Astrocyte (in vitro differentiated cells and primary cell): ENCODE measurements at places on chromosomes 1 and 21. TPM values are rescaled to one million over a fixed set of nuclear protein-coding genes. Genes with fewer than 3 reads are reported as not detected.

DNA sequence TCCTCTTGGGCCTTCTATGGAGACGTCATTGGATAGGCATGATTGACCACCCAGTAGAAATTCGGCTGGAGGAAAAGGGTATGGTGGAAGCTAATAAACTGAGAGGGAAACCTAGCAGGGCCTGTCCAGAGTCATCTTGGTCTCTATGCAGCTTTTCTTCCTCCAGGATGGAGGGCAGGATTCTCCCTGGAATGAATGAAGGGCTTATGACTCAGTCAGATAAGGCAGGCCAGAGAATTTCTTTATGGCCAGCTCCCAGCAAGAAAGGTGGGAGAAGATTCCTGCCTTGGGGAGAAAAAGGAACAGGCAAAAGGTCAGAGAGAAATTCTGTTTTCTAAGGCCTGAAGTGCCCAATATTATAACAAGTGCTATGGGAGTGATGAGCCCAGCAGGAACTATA is 17.1 kb downstream of the FBLIM1 start:
- H3K36me3 ChIP-seq, result peaks cover 61% of the 10 kb centered on the region
- H3K27ac ChIP-seq, result no peak overlapping the region
- peak; percentile 55 for DNase-seq
- peaks cover 3% of the 10 kb centered on the region for H3K4me1 ChIP-seq
- H3K4me3 ChIP-seq, result no peak overlapping the region

GRCh38 chr21:43279578-43279894 is 110.7 kb downstream of the CRYAA start:
- no peak for DNase-seq
- no peak overlapping the region for H3K4me3 ChIP-seq
- H3K36me3 ChIP-seq, result no peaks in the 10 kb centered on the region
- H3K27me3 ChIP-seq, result peaks cover 33% of the 10 kb centered on the region
- H3K4me1 ChIP-seq, result no peaks in the 10 kb centered on the region

DNA sequence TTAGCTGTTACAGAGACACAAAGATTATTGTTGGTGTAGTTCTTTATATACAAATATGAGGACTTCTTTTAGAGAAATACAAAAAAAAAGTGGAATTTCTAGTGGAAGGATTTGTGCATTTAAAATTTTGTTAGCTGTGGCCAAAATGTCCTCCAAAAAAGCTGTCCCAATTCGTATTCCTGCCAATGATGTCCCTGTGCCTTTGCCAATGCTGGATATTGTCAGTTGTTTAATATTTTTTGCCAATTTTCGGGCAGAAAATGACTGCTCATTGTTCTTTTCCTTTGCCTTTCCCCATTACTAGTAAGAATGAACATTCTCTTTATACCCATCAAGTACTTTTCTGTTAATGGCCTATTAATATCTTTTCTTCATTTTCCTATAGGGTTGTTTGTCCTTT is 110.0 kb upstream of the HOOK1 start:
- no peak overlapping the region for H3K27ac ChIP-seq
- H3K27me3 ChIP-seq, result no peaks in the 10 kb centered on the region
- no peak for DNase-seq
- H3K4me1 ChIP-seq, result peaks cover 35% of the 10 kb centered on the region
- no peaks in the 10 kb centered on the region for H3K36me3 ChIP-seq

DNA sequence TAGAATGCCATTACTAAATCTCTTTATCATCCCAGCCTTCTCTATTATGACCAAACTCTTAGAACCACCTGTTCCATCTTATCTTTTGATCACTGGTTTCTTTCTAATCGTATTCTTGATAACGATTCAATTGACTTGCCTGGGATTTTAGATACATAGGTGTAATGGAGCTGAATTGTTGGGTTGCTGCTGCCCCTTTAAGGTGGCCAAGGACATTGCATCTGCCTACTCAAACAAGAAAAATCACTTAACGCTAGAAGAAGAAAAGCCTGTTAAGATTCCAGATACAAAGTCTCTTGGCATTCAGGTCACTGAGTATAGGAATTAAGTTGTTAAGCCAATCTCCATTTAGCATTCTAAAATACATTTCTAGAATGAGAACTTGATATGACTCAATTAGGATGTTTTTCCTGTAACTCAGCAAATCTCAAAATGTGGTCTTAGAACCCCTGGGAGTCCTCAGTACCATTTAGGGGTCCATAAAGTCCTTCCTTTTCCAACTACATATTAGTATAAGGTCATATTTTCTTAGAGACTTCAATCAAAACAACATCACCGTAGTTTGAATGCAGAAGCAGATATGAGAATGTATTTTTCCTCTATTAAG is 12.4 kb downstream of the NEXN start:
- no peak overlapping the region for H3K4me3 ChIP-seq
- H3K4me1 ChIP-seq, result peaks cover 10% of the 10 kb centered on the region
- H3K36me3 ChIP-seq, result no peaks in the 10 kb centered on the region
- peak; percentile 49 for DNase-seq
- H3K27me3 ChIP-seq, result no peaks in the 10 kb centered on the region

DNA sequence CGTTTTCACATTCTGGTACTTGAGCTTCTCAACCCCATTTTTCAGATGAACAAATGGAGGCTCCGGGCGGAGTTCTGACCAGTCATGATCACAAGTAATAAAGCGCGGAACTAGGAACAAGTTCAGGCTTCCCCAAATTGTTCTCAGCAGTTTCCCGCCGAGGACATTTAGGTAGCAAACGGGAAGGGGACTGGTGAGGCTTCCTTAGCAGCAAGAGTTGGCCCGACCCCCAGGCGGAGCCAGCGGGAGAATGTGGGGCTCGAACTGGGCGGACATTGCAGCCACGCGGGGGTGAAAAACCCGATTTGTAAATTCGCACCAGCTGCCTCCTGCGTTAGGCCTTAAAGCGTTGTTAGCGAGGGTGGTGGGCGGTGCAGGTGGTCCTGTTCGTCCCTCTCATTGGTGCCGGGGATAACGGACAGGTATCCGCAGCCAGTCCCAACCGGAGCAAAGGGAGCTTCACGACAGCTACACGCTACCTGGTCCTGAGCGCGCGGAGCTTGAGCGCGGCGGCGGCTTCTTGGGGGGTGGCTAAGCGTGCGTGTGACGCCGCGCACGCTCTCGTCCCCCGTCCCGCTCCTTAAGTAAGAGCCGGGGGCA is 15.3 kb downstream of the SEMA6C start:
- H3K4me3 ChIP-seq, result peak overlapping the region; percentile 54
- H3K36me3 ChIP-seq, result no peaks in the 10 kb centered on the region
- H3K4me1 ChIP-seq, result peaks cover 9% of the 10 kb centered on the region
- H3K27me3 ChIP-seq, result peaks cover 2% of the 10 kb centered on the region
- DNase-seq, result peak; percentile 86

DNA sequence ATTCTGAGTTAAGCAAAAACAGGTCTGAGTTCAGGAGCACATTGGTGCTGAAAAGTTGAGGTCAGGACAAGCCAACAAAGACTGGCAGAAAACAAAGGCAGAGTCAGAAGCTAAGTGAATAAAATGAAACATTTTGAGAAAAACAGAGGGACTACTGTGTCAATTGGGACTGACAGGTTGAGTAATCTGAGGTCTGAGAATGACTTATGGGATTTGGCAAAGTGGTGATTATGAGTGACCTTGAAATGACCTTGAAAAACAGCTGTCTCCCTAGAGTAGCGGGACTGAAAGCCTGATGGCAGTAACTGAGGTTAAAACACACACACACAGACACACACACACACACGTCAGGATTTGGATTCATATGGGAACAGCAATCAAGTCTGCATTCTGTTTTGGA is 8.8 kb upstream of the COG2 start:
- no peaks in the 10 kb centered on the region for H3K36me3 ChIP-seq
- H3K27me3 ChIP-seq, result peaks cover 17% of the 10 kb centered on the region
- DNase-seq, result no peak

DNA sequence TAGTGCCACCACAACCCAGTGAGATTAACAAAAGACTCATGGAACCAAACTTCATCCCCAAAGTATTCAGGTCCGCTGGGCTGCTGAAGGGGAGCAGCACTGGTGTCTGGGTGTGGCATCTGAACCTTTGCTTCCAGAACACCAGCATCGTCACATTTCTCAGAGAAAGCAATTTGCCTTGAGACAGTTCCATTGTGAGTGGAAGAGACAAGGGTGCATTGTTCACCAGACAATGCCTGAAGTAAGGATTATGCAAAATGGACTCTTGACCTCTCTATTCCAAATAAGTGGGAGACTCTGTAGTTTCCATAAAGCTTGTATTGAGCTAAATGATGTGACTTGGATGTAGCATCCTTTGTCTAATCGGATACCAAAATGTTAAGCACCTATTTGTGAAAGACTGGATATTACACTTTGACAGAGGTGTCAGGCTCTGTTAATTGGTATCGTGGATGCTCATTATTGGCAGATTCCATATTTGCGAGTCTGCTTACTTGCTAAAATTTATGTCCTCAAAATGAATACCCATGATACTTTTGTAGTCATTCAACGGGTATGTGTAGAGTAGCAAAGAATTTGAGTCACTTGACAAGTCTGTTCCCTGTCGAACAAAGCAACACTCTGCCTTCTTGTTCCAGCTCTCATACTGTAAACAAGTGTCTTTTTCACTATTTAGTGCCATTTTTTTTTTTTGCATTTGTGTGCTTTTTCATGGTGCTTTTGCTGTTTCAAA is 75.6 kb downstream of the MRPS6 start:
- DNase-seq, result no peak
- H3K4me3 ChIP-seq, result no peak overlapping the region
- H3K4me1 ChIP-seq, result peaks cover 17% of the 10 kb centered on the region
- H3K27ac ChIP-seq, result no peak overlapping the region
- H3K27me3 ChIP-seq, result no peaks in the 10 kb centered on the region

- no peaks in the 10 kb centered on the region for H3K4me1 ChIP-seq
- H3K27me3 ChIP-seq, result no peaks in the 10 kb centered on the region
- H3K4me3 ChIP-seq, result no peak overlapping the region
- H3K36me3 ChIP-seq, result no peaks in the 10 kb centered on the region
- H3K27ac ChIP-seq, result no peak overlapping the region
These were observed 181.1 kb downstream of the LRRC40 start for GRCh38 chr1:70024272-70024671.

GRCh38 chr1:84434801-84435549 is 36.7 kb downstream of the DNASE2B start:
- peaks cover 6% of the 10 kb centered on the region for H3K4me1 ChIP-seq
- no peak overlapping the region for H3K27ac ChIP-seq
- no peaks in the 10 kb centered on the region for H3K27me3 ChIP-seq
- no peak overlapping the region for H3K4me3 ChIP-seq
- DNase-seq, result no peak

DNA sequence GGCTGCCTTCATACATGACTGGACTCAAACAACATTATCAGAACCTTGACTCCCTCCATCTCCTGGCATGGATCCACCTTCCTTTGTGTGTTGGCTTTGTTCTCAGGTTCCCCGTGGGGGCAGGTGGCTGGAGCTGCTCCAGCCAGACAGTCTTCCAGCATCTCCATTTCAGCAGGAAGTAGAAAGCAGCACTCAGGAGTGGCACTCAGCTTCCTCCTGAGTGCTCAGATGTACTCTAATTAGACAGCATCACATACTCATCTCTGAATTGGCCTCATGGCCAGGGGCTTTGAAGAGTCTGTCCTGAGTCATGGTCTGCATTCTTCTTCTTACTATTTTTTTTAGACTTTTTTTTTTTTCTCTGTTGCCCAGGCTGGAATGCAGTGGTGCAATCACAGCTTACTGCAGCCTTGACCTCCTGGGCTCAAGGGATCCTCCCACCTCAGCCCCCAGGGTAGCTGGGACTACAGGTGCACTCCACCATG is 27.9 kb downstream of the OVAAL start:
- no peaks in the 10 kb centered on the region for H3K36me3 ChIP-seq
- peaks cover 12% of the 10 kb centered on the region for H3K4me1 ChIP-seq
- no peak overlapping the region for H3K4me3 ChIP-seq
- no peak overlapping the region for H3K27ac ChIP-seq
- peak; percentile 88 for DNase-seq
- no peaks in the 10 kb centered on the region for H3K27me3 ChIP-seq

GRCh38 chr1:198529414-198529813 is 11.1 kb downstream of the ATP6V1G3 start:
- H3K4me1 ChIP-seq, result peaks cover 9% of the 10 kb centered on the region
- no peak overlapping the region for H3K27ac ChIP-seq
- H3K27me3 ChIP-seq, result no peaks in the 10 kb centered on the region

- H3K4me1 ChIP-seq, result no peaks in the 10 kb centered on the region
- H3K27me3 ChIP-seq, result no peaks in the 10 kb centered on the region
- DNase-seq, result no peak
- no peak overlapping the region for H3K27ac ChIP-seq
- H3K36me3 ChIP-seq, result no peaks in the 10 kb centered on the region
- no peak overlapping the region for H3K4me3 ChIP-seq
These were observed 933.4 kb downstream of the PLA2G4A start for GRCh38 chr1:187762118-187762517.

GRCh38 chr1:62076286-62076685 is 118.4 kb upstream of the L1TD1 start:
- no peaks in the 10 kb centered on the region for H3K36me3 ChIP-seq
- DNase-seq, result peak; percentile 80
- no peaks in the 10 kb centered on the region for H3K4me1 ChIP-seq
- no peaks in the 10 kb centered on the region for H3K27me3 ChIP-seq
- no peak overlapping the region for H3K4me3 ChIP-seq
- no peak overlapping the region for H3K27ac ChIP-seq

GRCh38 chr1:98405581-98406074 is 255.9 kb upstream of the SNX7 start:
- H3K36me3 ChIP-seq, result no peaks in the 10 kb centered on the region
- H3K4me3 ChIP-seq, result no peak overlapping the region
- no peaks in the 10 kb centered on the region for H3K4me1 ChIP-seq

- H3K4me3 ChIP-seq, result no peak overlapping the region
- DNase-seq, result no peak
- H3K27me3 ChIP-seq, result peaks cover 26% of the 10 kb centered on the region
These were observed 11.0 kb upstream of the KCNAB2 start for GRCh38 chr1:6034750-6035096.

DNA sequence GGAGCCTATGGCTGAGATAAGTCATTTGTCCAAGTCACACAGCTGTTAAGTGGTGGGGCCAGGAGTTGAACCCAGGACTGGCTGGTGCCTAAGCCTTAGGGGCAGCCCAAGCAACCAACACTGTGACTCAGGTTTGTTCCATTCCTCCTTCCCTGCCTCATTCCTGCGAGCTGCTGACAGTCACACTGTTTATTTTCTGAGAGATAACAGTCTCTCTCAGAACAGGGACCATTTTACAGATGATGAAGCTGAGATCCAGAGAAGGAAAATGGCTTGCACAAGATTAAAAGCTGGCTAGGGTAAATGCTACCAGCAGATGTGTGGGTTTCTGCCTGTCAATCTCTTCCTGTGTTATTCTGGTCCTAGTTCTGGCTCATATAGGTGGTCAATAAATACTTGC is 24.3 kb upstream of the TCEA3 start:
- H3K27me3 ChIP-seq, result no peaks in the 10 kb centered on the region
- H3K4me1 ChIP-seq, result peaks cover 6% of the 10 kb centered on the region
- peaks cover 2% of the 10 kb centered on the region for H3K36me3 ChIP-seq
- H3K4me3 ChIP-seq, result no peak overlapping the region
- no peak for DNase-seq

GRCh38 chr1:101333186-101333585 is 96.4 kb downstream of the S1PR1 start:
- no peaks in the 10 kb centered on the region for H3K36me3 ChIP-seq
- H3K4me1 ChIP-seq, result no peaks in the 10 kb centered on the region

GRCh38 chr1:210915890-210916507 is 217.9 kb downstream of the KCNH1 start:
- no peaks in the 10 kb centered on the region for H3K27me3 ChIP-seq
- H3K27ac ChIP-seq, result no peak overlapping the region
- no peaks in the 10 kb centered on the region for H3K4me1 ChIP-seq

The CNKSR1 gene
- 4.2 and 5.0 TPM in 2 replicates for total RNA-seq

The LDLRAD1 gene
- not detected in 2 replicates for total RNA-seq

The SPRR2G gene
- not detected in 2 replicates for total RNA-seq

The HRNR gene
- not detected in 2 replicates for total RNA-seq

The LMNA gene
- total RNA-seq, result 429 and 464 TPM in 2 replicates

The GFI1 gene
- total RNA-seq, result 0.48 and 0.89 TPM in 2 replicates

The LY9 gene
- not detected in 2 replicates for total RNA-seq

The FMO1 gene
- not detected in 2 replicates for total RNA-seq

The KLF17 gene
- total RNA-seq, result 0.09 TPM in 1 of 2 replicates, not detected in the other
